Smooth muscle cell of the brain vasculature (primary cell): ENCODE measurements at places on chromosomes 13 and 19.

GRCh38 chr19:4327252-4327876, 11.3 kb downstream of the STAP2 start:
- no peak for DNase-seq

DNA sequence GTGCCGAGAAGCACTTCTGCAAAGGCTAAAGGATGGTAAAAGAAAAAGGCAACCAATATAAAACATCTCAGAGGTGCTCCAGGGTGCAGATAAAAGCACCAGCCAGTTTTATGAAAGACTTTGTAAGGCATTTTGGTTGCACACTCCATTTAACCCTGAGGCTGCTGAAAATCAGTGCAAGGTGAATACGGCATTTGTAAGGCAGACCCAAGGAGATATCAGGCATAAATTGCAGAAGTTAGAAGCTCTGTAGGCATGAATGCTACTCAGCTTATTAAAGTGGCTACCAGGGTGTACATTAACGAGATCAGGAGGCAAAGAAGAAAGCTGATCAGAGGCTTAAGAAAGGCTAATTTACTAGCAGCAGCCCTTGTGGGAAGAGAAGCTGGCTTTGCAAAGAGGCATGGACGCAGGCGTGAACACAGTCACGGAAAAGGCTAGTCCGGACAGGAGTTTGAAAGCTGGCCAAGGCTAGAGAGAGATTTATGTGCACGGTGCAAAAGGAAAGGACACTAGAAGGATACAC, 99.6 kb downstream of the ZNF429 start:
- DNase-seq: no peak

GRCh38 chr13:59119475-59119874, 1044.3 kb downstream of the DIAPH3 start:
- no peak for DNase-seq

GRCh38 chr13:94864474-94864873, 152.1 kb upstream of the SOX21 start:
- no peak for DNase-seq

GRCh38 chr19:56966225-56966696, 125.7 kb upstream of the PEG3 start:
- DNase-seq: no peak

DNA sequence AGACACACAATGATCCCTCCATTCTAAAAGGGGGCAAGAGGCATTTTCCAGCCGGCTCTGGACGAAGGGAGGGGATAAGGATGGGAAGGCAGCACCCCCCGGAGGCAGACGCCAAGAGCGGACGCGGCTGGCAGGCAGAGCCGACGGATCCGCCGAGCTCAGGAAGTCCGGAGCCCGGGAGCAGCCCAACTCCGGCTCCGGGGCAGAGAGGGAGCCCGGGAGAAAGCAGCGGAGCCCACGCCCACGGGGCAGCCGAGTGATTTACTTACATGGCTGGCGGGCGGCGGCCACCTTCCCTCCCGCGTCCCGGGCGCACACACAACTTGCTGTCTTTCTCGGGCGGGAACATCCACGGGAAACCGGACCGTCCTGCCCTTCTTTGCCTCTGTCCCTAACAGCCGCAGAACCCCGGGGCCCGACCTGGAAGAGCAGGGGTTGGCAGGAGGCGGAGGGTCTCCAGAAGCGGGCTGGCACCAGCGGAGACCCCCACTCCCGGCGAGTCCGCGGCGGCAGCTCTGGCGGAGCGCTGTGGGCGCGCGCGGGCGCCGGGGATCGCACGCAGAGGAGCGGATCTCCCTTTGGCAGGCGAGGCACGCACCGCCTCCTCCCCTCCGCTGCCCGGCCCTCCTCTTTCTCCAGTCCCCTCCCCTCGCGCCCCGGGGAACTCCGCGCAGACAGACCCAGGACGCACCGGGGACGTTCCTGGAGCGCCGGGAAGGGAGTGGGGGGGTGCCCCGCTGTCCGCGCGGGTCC, at the start of gene LHFPL6:
LHFPL6 (minus strand) TSS at position 580 of the 753 bp plus-strand sequence.
- DNase-seq: no peak

GRCh38 chr13:111401755-111402154, 81.3 kb downstream of the TEX29 start:
- DNase-seq: no peak

DNA sequence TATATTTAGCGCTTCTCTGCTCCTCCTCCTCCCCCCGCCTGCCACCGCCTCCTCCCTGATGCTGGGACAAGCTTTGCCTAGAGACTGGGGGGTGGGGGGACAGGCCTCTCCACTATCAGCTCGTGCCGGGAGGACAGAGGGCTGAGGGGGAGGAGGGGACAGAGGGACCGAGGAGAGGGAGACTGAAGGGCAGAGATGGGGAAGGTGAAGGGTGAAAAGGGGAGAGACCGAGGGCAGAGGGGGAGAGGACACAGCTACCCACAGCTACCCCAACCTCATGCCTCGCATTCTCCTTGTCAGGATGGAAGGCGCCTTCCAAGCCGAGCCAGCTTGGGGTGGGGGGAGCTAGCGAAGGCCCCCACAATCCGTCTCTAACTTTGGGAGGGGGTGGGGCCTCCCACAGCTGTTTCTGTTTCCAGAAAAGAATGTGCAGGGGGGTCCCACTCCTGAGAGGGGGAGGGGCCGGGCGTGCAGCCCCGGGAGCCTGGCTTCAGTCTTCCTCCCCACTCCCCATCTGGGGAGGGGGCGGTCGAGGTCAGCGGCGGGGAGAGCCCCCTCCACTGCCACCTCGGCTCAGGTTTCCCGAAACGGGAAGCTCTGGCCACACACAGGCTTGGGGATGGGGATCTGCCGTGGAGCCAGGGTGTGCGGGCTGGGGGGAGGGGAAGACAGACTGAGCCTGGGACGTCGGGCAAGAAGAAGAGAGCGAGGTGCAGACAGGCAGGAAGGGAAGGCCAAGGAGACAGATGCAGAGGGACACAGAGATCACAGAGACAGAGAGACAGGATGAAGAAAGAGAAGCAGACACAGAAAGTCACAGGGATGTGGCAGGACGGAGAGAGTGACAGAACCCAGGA, 1.6 kb downstream of the DACT3 start:
- no peak for DNase-seq

- DNase-seq: no peak
Measured at GRCh38 chr19:28949535-28949934, 263.4 kb downstream of the UQCRFS1 start.

- DNase-seq: no peak
Measured at GRCh38 chr19:17415121-17415520, 4.7 kb upstream of the MVB12A start.

- no peak for DNase-seq
Measured at GRCh38 chr13:111533900-111534683, 213.7 kb downstream of the TEX29 start.

DNA sequence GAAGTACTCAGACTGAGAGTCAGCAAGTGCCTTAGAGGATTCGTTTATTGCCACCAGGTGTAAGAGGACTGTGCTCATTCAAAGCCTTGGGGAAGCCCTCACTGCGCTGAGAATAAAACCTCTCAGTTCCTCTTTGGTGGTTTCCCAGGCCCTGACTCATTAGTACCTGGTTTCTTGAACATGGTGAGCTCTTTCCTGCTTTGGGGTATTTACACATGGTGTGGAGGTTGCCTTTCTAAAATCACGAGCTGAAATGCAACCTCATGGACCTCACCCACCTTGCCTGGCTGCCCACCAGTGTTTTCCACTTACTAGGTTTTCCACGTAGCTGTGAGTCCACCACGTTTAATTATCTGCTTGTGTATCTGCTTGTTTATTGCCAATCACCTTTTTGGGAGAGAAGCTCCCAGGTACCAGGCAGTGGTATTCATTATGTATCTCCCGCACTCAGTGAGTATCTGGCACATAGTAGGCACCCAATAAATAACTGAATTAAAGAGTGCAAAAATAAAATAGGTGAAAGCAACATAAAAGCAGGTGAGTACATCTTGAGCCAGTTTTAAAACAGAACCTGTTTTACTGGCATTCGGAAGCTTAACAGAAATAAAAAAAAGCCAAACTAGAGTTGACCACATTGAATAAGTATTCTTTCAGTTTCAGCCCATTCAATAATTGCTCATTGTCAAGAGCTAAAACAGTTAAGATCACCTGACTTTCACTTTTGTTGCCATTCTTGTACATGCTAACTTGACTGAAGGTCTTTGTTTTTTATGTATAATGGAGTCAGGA, 533.0 kb downstream of the MYO16 start:
- no peak for DNase-seq

- no peak for DNase-seq
Measured at GRCh38 chr19:41860419-41861115, 512 bp downstream of the RPS19 start.

DNA sequence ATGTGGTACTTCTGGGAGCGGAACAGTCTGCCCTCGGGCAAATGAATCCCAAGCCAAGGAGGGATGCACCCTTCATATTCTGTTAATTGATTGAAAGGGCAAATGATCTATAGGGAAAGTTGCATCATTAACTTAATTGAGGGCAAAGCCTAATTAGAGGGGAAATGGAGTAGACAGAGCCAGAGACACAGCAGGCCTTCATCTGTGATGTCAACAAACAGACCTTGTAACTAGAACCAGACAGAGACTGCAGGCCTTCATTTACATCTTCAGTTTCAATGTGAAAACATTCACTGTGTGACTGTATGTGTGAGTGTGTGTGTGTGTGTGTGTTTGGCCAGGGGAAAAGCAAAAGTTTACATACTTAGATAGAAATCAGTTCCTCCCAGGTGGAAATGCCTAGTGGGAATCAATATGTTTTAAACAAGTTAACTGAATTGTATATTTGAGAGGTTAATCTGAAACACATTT, 126.4 kb downstream of the SPRY2 start:
- no peak for DNase-seq

DNA sequence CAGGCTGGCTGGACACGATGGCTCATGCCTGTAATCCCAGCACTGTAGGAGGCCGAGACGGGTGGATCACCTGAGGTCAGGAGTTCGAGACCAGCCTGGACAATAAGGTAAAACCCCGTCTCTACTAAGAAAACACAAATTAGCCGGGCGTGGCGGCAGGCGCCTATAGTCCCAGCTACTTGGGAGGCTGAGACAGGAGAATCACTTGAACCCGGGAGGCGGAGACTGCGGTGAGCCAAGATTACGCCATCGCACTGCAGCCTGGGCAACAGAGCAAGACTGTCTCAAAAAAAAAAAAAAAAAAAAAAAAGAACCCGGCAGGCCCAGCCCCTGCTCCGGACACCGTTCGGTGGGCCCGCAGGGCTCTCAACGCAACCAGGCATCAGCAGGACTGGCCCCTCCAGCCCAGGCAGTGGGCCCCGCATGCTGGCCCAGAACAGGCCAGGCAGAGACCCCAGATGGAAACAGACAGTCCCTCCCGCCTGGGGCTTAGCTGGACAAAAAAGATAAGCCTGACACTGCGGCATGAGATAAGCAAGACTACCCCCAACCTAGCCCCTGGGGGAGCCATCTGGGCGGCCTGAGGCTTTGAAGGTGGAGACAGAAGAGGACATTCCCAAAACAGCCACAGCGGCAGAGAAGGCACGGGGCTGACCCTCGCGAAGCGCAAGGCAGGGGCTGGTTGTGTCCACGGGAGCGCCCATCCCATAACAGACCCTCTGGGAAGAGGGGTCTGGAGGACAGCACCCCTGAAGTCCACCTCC, 11.6 kb downstream of the REXO1 start:
- DNase-seq: no peak

DNA sequence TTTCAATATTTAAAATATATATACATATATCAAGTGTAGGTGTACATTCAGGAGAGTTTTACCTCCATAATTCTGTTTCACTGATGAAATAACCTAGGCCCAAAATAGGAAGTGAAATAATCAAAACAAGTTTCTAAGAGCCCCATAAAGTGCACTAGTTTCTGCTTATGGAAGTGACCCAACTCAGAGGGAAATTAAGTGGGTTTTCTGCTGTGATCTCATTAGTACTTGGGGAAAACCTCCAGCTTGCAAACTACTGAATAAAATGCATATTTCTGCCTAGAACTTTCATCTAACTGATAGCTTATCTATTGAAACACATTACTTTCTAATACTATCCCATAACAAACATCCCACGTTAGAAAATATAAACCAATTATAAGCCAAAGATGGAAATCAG, 45.4 kb upstream of the MIR17HG start:
- no peak for DNase-seq

GRCh38 chr13:97403893-97404750, 29.8 kb upstream of the RAP2A start:
- DNase-seq: no peak

DNA sequence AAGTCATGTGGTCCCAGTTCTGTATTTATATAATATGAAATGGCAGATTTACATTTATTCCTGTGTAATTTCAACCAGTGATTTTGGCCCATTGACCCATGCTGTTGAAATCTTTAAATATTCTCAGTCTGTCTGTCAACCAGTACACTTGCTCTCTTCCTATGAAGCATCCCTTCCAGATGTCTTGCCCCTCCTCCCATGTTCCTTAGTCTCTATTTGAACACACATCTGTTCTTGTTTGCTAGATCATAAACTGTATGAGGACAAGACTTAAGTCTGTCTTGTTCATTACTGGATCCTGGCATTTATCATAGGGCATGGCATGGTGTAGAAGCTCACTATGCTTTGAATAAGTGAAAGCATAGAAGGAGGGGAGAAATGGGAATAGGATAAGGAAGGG, 34.9 kb downstream of the STARD13 start:
- DNase-seq: no peak

GRCh38 chr13:103299079-103299478, 232.9 kb upstream of the SLC10A2 start:
- no peak for DNase-seq

DNA sequence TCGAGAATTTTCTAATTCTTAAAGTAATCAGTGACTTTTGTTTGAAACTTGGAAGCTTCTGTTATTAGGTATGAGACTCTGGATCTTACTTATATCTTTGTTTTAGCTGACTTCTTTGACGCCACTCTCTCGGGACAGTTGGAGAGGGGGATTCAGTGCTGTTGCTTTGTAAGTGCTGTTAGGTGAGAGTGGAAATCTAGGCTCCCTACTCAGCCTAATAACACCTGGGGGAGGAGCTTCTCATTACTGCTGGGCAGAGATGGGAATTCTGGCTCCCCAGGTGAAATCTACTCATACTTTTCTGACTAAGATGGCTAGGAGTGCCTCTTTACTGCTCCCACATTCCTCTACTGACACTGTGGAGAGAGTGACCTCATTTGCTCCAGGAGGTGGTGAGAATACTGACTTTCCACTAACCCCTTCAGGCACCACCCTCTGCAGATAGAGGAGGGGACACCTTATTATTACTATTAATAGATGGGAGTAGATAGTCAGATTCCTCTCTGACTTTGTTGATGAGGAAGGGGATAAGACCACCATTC, 324.9 kb upstream of the SPRY2 start:
- DNase-seq: no peak

DNA sequence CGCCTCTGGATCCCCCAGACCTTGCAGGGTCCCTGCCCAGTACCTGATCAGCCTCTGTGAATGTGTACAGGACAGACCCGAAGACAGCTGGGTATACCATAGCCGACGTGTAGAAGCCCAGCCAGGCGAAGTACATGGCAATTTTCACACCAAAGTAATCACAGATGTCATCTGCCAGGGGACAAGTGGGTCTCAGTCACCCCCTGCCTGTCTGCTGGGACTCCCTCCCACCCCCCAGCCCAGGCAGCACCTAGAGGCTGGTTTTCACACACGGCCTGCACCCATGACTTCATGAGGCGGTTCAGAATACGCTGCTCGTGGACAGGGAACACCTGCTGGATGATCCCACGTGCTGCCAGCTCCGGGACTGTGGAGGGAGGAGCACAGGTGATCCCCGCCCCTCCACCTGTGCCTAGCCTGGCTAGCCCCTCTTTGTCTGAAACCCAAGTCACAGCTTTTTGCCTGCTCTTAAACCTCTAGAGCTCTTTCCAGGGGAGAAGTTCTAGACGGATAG, 3.6 kb downstream of the ANO8 start:
- no peak for DNase-seq

- no peak for DNase-seq
Measured at GRCh38 chr13:59915252-59915651, 248.5 kb downstream of the DIAPH3 start.
